Liver (tissue), 10 donors: ENCODE measurements at places on chromosomes 7 and 10.
A peak's percentile ranks its signal among the peaks of the same experiment; 100 is the strongest.

- no peak for DNase-seq
Measured at GRCh38 chr10:2761311-2761710, 306.0 kb upstream of the PFKP start.

- DNase-seq: peak; percentile 45
Measured at GRCh38 chr7:38398725-38399321, 125.4 kb upstream of the TARP start.

GRCh38 chr10:101897633-101898032 is 54.0 kb upstream of the KCNIP2 start:
- no peak for DNase-seq

DNA sequence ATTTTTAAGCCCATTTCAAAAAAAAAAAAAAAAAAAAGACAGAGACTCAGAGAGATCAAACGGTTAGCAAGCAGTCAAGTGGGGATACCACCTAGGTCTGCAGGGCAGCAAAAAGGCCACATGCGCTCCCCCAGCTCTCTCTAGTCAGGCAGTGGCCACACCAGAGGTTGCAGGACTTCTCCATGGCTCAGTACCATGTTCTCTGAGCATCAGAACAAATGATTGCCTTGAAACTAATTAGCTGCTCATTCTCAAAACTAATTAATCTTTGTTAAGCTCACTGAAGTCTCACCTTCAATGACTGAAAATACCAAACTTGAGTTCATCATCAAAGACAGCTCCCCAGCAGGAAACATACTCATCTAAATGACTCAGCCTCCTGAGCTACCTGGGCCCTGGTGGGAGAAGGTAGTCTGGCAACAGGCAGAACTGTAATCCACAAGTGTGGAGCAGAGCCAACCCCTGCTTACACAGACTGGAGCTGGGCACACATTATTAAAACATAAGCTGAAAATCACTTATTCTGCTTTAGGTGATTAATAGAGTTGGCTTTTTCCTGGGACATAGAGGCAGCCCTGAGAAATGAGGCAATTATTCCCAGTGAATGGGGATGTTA is 319.6 kb downstream of the GRID1 start:
- DNase-seq: no peak

- DNase-seq: peak; percentile 55
Measured at GRCh38 chr10:133257489-133258065, 19.1 kb downstream of the ADAM8 start.

GRCh38 chr7:39733881-39734632 is 110.7 kb downstream of the RALA start:
- DNase-seq: no peak

DNA sequence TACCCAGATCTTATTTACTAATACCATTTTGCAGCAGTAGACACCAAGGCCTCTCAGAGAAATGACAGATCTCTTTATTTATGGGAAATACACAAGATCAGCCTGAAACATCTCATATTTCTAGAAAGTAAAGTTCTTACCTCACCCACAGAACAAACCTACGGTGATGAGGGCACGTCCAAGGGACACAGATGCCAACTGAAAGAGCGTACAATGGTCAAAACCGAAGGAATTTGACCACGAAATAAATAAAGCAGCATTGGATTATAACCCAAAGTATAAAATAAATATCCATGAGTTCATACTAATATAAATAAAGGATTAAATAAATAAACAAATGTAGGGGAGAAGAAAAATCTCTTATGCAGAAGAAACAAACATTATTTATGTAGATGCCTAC is 747.0 kb downstream of the TNS3 start:
- no peak for DNase-seq

DNA sequence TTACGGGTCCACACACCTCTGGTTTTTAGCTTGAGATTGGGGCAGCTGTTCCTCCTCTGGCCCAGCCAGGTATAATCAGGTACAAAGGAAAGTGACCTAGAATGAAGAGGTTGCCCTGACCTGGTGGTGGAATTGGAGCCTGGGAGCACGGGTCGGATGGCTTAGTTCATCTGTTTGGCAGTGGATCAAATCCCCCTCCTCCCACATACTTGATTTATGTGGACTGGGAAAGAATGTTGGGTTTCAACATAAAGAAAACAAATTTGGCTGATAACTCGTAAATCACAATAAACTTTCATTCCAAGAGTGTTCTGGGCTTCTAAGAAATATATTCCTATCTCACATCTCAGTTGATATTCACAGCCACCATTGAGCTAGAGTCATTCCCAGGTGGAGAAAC is 186.8 kb downstream of the CUX1 start:
- no peak for DNase-seq

GRCh38 chr10:75994357-75995040 is 563.1 kb downstream of the LRMDA start:
- no peak for DNase-seq

GRCh38 chr10:75033399-75034130 is 77.9 kb upstream of the SAMD8 start:
- DNase-seq: no peak

- no peak for DNase-seq
Measured at GRCh38 chr7:143487061-143487460, 9.4 kb downstream of the TAS2R41 start.

DNA sequence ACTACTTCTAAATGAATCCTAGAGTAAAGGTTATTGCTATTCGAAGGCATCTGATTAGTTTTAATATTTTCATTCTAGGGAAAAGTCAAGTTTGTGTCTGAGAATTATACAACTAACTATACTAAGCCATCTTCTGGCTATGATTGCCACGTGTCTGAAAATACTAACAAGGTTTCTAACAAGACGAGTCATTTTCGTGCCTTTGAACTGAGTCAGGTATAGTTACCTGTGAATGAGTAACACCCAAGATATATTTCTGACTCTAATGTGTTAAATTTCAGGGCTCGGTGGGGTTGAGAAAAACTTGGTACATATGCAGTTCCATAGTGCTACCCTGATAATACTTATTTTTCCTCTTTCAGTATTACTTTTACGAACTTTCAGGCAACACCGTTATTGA is 35.5 kb downstream of the TASOR2 start:
- DNase-seq: no peak

DNA sequence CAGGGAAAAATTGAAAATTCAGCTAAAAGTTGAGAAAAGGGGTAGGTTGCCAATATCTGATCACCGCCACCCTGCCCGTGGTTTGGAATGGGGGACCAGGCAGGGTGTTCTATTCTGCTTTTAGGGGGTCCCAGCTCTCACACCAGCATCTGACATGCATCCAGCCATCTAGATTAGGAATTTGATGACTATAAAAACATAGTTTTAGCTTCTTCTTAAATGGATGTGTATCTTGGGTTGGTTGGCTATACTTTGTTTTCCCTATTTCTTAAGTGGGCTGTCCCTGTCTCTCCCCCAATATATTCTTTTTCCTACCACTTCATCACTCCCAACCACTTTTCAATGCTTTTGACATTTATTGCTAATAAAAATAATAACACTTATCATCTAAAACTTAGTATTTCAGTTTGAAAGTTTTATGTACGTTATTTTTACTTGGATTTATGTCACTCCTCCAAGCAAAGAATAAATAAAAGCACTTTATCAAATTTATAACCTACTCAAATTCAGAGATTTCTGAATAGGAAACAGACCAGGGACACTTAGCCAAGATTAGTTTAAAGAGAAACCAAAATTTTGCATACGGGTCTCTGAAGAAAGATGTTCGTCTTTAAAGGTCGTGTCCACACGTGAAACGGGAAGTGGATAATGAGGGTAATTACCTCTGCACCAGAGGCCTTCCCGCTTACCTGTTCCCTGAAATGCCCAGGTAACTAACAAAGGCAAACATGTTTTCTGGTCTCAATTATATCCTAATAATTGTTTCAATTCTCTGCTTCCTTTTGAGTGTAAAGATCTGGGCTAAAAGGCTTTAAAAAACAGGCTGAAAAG is 233.2 kb upstream of the AUTS2 start:
- no peak for DNase-seq

GRCh38 chr10:60606343-60607080 is 171.8 kb upstream of the CDK1 start:
- DNase-seq: no peak

DNA sequence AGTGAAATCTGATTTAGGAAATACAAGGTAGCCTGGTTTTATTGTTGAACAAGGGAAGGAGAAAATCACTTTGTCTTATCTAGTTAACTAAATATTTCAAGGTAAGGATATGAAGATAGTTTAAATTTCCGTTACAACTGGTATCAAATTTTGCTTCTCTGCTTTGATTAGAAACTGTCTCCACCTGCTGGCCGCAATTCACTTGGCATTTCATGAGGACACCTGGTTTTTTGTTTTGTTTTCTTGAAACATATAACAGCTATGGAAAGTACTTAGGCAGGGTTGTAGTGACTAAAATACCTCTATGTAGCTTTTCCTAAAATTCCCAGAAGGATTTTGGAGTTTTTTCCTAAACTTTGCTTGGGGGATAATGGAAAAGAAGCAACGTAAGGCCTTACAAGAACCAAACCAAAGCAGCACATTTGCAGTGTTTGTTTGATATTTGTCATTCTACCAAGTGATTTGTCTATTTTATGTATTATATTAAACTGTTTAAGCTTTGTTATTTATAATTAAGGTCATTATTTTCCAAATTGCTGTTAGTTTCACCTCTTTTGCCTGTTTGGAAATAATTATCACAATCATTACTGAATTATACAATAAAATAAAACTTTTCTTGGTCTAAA is 73.6 kb downstream of the AHCYL2 start:
- peak; percentile 55 for DNase-seq

- DNase-seq: no peak
Measured at GRCh38 chr7:126801733-126802132, 451.0 kb downstream of the GRM8 start.

GRCh38 chr10:125441151-125441550 is 241.8 kb downstream of the TEX36 start:
- no peak for DNase-seq

- DNase-seq: no peak
Measured at GRCh38 chr7:78594156-78594555, 795.6 kb downstream of the PHTF2 start.

DNA sequence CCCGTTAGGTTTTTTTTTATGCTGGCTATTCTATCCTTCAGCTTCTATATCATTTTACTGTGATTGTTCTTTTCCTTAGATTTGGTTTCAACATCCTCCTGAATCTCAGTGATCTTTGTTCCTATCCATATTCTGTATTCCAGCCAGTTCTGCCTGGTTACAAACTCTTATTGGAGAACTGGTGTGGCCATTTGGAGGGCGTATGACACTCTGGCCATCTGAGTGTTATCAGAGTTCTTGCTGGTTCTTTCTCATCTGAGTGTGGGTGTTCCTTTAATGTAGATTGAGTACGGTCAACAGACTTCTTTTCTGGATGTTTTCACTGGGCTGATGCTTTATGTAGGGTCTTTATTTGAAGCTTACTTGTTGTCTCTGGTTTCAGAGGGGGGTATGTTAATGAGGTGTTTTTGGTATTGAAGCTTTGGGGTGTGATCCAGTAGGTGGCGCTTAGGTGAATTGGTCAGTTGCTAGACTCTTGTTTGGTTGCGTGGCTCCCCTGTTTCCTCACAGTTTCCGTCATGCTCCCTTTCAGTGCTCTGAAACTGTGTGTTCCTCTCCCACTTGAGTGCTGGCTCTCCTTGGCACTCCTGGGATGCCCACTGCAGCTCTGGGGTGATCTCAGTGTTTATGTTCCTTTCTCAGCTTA is 80.7 kb downstream of the FANK1 start:
- no peak for DNase-seq

- DNase-seq: no peak
Measured at GRCh38 chr7:1555813-1556543, at the start of gene TMEM184A. Gene TMEM184A, minus strand, starts transcription at chr7:1556205. Its CDS starts 721 bp downstream, at chr7:1555484.

- DNase-seq: no peak
Measured at GRCh38 chr7:80637454-80637853, 988 bp upstream of the CD36 start.

GRCh38 chr7:111887734-111888133 is 318.5 kb downstream of the DOCK4 start:
- DNase-seq: no peak

GRCh38 chr10:133237588-133238465 is at the start of gene VENTX:
Gene VENTX, plus strand, starts transcription at chr10:133237855. Its CDS starts 60 bp downstream, at chr10:133237915.
- no peak for DNase-seq

GRCh38 chr10:13709931-13710650 is 123.3 kb downstream of the PRPF18 start:
- no peak for DNase-seq

DNA sequence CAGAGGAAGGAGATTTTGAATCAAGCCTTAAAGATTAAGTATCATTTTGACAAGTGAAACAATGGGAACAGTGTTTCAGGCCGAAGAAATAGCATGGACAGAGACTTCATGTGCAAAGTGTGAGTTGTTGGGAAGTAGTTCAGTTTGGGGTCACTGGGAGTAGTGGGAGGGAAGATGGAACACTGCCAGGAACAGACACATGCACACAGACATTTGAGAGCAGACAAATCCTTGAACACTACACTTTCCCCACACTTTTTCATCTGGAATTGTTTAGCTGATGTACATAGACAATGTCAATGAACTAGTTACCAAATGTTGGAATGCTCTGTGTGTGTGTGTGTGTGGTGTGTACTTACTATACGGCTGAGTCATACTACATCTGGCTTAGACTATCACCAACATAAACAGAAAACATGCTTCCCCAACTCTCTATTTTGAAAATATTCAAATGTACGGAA is 52.4 kb upstream of the LRRC17 start:
- no peak for DNase-seq

DNA sequence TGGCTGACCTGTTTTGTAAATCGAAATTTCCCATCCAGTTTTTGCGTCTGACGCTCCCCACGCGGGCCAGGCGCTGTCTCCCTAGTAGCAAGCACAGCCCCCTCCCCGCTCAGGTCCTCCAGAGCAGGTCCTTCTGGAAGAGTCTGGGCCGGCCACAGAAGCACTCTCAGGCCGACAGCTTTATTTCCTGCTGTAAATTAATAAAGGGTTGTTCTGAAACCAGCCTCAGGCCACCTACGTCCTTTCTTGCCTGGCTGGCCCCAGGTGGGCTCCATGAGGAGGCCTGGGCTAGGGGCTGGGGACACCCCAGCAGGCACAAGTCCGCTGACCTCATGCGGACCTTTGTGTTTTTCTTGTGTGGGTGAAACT is 35.2 kb downstream of the CAMK2B start:
- DNase-seq: no peak

DNA sequence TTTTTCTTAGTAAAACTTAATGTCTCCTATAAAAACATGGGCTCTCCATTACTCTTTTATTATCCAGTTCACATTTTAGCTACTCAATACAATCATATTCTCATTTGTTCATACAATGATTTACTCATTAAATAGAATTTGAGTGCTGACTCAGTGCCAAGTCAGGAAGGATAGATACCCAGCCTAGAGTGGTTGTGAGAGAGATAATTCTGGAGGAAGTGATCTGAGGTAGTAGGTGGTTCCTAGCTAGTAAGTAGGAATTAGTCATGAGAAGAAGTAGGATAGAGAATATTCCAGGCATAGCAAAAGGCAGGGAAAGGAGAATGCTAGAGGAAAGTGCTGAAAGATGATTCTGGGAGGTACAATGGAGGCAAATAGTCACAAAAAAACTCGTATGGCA is 133.5 kb upstream of the MBL2 start:
- no peak for DNase-seq

DNA sequence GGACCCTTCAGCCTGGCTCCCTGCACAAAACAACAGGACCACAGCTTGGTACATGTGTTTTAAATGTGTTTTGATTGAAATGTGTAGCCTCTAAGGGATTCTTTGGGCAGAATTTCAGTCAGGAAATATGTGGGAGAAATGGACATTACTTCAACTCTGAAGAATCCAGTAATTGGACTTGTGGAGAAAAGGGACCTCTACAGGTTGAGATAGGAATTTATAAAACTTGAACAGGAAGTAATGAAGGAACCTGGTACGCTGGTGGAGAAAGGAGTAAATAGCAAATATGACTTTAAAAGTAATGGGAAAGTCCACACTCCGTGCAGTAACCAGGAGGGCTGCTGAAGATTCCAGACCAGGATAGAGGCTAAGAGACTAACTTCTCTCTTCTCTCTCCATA is 220.5 kb downstream of the LHFPL3 start:
- no peak for DNase-seq

GRCh38 chr7:4325732-4326131 is 356.4 kb upstream of the FOXK1 start:
- DNase-seq: no peak
